Mesothelial cell of epicardium (in vitro differentiated cells): ENCODE measurements at places on chromosomes 3 and 15.

GRCh38 chr15:37819191-37819590, 115.2 kb upstream of the TMCO5A start:
- DNase-seq: no peak

GRCh38 chr3:14311729-14312128, 90.7 kb upstream of the SLC6A6 start:
- no peak for DNase-seq

DNA sequence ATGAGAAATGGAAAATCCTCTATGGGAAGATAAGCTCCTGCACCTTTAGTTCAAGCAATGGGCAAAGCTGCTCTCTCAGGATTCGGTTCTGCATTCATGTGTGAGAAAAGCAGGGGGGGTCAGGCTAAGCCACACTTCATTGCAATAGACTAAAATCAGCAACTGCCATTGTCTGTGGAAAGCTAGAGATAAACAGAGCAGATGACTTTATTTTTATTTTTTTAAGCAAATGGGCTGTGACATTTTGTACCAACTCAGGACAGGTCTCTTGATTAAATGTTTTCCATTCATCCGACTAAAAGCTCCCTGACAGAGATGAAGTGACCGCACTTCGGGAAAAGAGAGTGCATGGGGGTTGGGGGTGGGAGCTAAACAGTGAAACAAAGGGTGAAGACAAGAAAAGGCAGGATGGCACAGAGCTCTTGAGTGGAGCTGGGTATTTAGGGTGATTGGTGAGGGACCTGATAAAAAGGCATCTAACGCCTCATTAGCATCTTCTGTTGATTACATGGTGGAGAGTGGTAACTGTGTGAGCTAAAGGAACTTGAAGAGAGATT, 987.4 kb downstream of the TUSC7 start:
- no peak for DNase-seq

DNA sequence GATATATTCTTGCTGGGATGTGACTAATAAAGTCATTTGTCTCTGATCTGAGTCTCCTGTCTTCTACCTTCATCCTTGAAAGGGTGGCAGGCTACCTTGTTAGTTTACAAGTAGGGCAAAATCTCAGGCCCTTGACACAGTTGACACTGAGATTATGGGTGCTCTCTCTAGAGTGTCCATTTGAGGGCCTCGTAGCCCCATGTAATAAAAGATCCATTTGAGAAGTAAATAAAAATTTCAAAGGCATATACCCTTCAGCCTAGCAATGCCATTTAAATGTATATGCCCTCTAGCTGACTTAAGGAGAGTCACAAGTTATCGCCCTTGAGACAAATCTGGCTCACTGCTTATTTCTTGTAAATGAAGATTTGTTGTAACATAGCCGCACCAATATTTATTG, 98.6 kb downstream of the TCF12 start:
- no peak for DNase-seq

- DNase-seq: no peak
These were observed 901 bp upstream of the MANF start for GRCh38 chr3:51384055-51384725.

- DNase-seq: no peak
These were observed 645.6 kb upstream of the CBLB start for GRCh38 chr3:106514431-106514830.

DNA sequence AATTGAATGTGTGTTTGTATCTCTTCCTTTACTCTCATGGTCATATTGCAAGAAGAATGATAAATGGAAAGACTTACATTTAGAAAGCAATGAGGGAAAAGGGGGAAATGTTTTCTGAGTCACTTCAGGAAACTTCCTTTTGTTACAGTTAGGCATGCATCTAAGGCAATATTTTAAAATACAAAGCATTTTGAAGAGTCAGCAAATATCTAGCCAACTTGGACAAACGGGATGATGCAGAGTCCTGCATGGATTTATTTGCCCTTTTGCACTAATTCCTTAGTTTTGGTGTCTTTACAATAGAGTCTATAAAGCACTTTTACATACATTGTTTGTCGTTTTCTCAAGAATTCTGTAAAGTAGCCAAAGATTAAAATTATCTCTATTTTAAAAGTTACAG, 286.2 kb upstream of the UBE2E2 start:
- DNase-seq: no peak

GRCh38 chr3:39166134-39166710, 12.8 kb upstream of the CSRNP1 start:
- no peak for DNase-seq

GRCh38 chr3:186476044-186476468, 68.1 kb downstream of the CRYGS start:
- DNase-seq: no peak

DNA sequence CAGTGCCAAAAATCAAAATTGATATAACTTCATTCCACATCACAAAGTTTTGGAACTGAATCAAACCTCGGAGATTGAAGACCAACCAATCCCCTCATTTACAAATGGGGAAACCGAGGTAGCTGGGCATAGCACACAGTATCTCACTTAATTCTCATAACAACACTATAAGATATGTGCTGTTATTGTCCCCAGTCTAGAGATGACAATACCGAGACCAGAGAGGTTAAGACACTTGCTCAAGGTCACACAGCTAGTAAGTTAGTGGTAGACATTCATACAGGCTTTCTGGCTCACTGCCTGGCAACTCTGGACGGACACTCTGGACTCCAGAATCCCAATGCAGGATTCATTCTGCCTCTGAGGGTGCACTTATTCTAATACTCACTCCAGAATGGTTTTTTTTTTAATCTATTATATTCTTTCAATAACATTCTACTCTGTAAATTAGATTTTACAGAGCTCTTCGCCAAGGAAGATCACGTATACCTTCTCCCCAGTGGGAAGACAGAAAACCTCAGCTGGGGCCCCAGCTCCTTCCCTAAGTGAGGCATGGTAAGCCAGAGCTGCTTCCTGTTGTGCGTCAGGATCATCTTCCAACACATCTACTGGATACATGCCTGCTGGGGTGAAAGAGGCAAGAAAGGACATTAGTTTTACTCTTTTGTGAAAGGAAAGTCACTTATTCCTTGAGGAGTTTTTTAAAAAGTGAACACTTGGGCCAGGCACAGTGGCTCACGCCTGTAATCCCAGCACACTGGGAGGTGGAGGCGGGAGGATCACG, 128.4 kb upstream of the IGF1R start:
- DNase-seq: no peak

DNA sequence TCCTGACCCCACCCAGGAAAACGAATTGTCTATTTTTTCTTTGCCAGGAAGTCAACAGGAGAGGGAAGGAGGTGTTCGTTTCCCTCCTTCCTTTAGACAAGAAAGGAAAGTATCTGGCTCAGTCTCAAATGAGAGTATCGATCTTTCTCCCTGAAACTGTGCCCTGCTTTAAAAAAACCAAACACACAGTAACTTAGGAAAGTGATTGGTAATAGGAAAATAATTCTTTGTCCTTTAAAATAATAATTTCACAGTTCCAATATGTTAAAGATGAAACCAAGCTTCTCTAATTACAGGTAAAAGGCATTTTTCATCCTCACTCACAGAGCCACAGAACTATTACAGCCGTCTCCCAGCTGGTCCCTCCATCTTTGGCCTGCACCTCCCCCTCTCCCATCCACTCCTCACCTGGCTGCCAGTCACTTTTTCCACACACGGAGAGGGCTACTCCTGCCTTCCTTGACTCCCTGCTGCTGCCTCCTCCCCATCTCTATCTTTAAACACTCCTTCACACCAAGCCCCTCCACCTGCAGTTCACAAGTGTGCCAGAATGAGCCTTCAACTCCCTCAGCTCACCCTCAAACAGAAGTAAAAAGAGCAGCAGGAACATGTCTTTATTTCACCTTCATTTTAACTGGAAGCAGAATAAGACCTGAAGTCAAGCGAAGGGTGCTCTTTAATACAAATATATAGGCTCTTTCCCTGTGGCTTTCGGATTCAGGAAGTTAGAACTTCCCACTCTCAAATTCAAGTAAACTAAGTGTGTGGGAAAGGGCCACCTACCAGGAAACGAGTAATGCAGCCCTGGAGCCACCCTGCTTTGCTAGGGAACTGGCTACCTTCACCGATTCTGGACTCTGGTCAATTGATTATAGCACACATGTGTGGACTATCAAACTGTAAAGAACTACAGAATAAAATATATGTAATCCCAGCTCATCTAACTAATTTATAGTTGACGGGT, 116.4 kb downstream of the SENP2 start:
- no peak for DNase-seq

DNA sequence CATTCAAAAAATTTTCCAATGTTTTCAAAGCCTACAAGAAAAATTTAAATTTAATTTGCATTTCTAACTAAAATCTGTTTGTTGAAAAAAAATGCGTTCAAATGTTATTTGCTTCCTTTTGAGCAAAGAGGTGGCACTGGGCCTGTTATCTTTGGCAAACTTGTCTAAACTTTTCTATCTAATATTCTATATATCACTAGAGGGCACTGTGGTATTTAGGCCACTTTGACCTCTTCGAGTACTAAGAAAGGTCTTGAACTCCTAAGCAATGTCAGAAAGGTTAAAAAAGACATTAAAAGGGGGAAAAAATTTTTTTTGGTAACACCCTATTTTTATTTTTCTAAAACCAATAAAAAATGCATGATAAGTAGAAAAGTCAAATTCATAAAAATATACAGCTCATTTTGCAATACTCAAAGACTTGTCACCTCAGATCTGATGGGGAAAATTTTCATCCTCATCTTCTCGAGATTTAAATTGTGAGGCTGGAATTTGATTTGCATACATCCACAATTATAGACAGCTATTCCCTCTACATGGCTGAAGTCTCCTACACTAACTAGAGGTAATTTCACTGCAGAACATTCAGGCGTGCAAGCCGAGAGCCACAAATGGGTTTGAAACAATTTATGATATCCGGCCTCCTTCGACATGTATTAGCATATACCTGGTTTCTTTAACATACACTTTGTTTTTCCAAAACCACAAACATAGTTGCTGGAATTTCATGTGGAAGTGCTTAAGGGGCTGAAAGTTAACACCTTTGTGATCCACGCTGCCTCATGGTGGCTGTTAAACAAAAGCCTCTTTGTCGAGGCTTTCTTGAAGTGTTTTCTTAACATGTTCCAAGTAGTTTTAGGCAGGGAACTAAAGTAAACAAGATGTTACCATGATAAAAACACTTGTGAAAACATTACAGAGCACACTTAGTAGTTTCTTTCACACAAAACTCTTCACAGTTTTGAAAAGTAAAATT, 576.4 kb downstream of the FOXP1 start:
- DNase-seq: no peak

- DNase-seq: no peak
These were observed 14.4 kb downstream of the AGTR1 start for GRCh38 chr3:148711981-148712666.

DNA sequence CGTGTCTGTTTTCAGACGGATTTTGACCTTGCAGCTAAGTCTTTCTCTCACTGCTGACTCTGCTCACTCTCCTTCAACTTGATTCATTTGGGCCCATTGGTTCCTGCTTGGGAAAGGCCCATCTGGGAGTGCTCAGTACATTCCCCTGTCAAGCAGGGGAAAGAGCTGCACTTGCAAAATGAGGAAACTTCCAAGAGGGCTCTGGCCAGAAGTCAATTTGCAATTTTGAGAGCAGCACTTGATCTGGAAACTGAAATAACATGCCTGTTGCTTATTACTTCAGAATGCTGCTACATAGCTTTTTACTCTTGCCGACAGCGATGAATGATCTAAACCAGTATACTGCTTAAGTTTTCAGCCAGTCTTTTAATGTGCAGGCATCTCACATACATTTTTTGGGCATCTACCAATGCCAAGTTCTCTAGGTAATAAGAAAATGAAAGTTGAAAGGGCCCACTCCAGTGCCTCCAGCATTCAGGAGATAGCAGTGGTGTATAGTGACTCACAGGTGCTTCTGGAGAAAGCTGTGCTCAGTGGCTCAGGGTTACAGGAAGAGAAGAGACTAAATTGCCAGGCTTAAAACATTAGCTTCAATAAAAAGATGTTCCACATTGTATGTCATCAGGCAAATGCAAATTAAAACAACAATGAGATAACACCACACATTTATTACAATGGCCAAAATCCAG, 70.1 kb upstream of the RORA start:
- no peak for DNase-seq

- no peak for DNase-seq
These were observed 25.9 kb upstream of the SRPRB start for GRCh38 chr3:133779626-133780203.

GRCh38 chr15:90680371-90680935, 36.7 kb upstream of the BLM start:
- DNase-seq: no peak

DNA sequence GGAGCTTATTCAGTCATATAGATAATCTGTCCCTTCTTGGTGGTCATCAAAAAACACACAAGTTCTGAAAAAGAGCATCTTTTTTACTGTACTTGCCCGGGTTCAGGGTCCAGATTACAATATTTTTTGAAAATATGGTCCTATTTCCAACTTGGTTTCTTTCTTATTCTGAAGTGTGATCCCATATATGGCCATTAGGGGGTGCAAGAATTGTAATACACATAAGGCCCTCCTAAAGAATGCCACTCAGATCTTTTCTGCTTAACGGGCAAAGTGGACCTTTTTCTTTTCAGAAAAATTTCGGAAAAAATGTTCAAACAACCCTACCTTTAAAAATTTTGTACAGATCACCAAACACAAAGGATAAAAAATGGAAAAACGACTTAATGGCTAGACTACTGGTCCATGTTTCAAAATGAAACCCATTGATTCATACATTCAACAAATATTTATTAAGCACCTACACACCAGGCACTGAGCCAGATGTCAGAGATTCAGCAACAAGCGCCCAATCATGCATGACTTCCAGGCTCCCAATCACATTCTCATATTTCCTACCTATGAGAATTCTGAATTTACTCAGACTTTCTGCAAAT, 102.0 kb upstream of the MYRIP start:
- DNase-seq: no peak

GRCh38 chr3:157544501-157545130, 41.4 kb upstream of the VEPH1 start:
- no peak for DNase-seq

GRCh38 chr3:118772547-118773011, 262.1 kb downstream of the IGSF11 start:
- no peak for DNase-seq

- no peak for DNase-seq
These were observed 72.7 kb downstream of the UACA start for GRCh38 chr15:70690491-70691276.

DNA sequence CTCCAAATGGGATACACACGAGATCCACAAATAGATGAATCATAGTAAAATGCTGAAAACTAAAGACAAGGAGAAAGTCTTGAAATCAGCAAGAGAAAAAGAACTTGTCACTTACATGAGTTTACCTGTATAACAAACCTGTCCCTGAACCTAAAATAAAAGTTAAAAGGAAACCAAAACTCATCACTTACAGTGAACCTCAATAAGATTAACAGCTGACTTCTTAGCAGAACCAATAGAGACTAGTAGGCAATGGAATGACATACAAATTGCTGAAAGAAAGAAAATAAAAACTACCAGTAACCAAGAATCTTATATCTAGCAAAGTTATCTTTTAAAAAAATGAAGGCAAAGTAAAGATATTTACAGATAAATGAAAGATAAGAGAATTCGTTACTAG, 27.4 kb downstream of the SEC22A start:
- DNase-seq: no peak
